Activated B cell treated with CpG ODN at 0.5 μM for 24 hours (primary cell): ENCODE measurements at places on chromosomes 11 and 22. TPM values are rescaled to one million over a fixed set of nuclear protein-coding genes. Genes with fewer than 3 reads are reported as not detected.
A peak's percentile ranks its signal among the peaks of the same experiment; 100 is the strongest.

Gene PAMR1
- total RNA-seq: not detected in 2 replicates

DNA sequence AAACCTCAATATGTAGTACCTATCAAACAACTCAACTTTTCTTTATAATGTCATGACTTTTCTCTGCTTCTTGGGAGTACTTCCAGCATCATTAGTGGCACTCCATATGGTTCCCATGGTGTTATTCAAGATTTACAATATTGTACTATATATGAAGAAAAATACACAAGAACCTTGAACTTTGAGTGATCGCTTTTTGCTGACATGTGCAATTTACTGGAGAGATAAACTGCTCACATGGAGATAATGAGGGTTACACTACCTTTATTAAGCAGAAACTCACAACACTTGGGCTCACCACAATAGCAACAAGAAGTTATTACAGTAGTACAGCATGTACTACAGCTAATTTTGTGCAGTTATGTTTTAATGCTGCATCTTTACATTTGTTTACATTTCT, 388.2 kb downstream of the DLG2 start:
- H3K4me1 ChIP-seq: no peaks in the 10 kb centered on the region
- no peaks in the 10 kb centered on the region for H3K27me3 ChIP-seq
- DNase-seq: no peak
- no peak overlapping the region for H3K27ac ChIP-seq

GRCh38 chr22:40853961-40854360, 2.5 kb downstream of the ST13 start:
- no peak overlapping the region for H3K27ac ChIP-seq
- no peak for DNase-seq
- peaks cover 50% of the 10 kb centered on the region for H3K36me3 ChIP-seq

- H3K4me1 ChIP-seq: peaks cover 71% of the 10 kb centered on the region
- peak overlapping the region; percentile 5 for H3K4me3 ChIP-seq
- no peaks in the 10 kb centered on the region for H3K36me3 ChIP-seq
These were observed 30.5 kb downstream of the LARGE1 start for GRCh38 chr22:33889748-33890147.

Gene TMPRSS13
- 3.4 and 3.7 TPM in 2 replicates for total RNA-seq

Gene GTSE1
- 0.34 and 0.95 TPM in 2 replicates for total RNA-seq

DNA sequence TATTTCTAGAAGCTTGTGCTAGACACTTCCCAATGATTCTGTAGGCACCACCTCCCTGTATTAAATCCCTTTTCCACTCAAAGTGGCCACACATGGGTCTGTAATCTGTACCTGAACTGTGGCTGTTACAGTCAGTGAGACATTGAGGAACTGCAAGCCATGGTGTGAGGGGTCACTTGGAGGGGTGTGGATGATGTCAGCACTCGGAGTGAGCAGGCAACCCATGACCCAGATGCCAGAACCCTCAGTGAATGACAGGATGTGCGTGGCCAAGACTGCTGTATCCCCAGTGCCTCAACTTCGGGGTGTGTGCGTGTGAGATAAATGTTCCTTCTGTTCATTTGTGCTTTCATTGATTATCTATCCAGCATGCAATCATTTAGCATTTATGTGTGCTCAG, 14.7 kb upstream of the SHANK3 start:
- H3K36me3 ChIP-seq: no peaks in the 10 kb centered on the region
- H3K4me3 ChIP-seq: no peak overlapping the region
- peaks cover 21% of the 10 kb centered on the region for H3K27me3 ChIP-seq
- H3K4me1 ChIP-seq: no peaks in the 10 kb centered on the region
- H3K27ac ChIP-seq: no peak overlapping the region
- no peak for DNase-seq

GRCh38 chr22:27878541-27878940, 40.5 kb downstream of the PITPNB start:
- H3K27me3 ChIP-seq: no peaks in the 10 kb centered on the region
- no peak for DNase-seq
- peaks cover 34% of the 10 kb centered on the region for H3K36me3 ChIP-seq
- H3K4me1 ChIP-seq: peaks cover 23% of the 10 kb centered on the region
- no peak overlapping the region for H3K27ac ChIP-seq

DNA sequence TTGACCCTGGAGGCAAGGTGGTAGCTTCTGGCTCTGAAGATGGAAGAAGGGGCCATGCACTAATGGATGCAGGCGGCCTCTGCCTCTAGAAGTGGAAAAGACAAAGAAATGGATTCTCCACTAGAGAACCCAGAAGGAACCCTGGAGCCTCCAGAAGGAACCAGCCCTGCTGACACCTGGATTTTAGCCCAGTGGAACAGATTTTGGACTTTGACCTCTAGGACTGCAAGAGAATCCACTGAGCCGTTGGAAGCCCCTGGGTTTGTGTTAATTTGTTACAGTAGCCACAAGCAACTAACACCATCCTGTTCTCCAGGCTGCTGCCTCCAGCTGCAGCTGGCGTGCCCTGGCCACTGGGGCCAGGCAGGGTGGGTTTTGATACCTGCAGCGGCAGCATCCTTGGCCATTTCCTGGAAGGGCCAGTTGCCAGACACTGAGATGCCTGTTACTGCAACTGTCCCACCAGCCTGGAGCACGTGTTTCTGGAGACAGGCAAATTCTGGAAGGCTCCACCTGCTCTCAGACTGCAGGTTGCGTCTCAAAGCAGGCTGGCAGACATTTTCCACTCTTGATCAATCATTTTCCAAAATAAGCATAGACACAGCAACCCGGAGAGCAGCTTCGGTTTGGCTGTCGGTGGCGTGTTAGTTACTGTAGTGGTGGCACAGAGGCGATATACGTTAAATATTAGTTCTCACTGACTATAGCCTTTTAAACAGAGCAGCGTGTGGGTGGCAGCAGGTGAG, 76.8 kb upstream of the PARVG start:
- no peak overlapping the region for H3K4me3 ChIP-seq
- H3K27ac ChIP-seq: no peak overlapping the region
- no peak for DNase-seq
- peaks cover 60% of the 10 kb centered on the region for H3K36me3 ChIP-seq
- no peaks in the 10 kb centered on the region for H3K27me3 ChIP-seq

DNA sequence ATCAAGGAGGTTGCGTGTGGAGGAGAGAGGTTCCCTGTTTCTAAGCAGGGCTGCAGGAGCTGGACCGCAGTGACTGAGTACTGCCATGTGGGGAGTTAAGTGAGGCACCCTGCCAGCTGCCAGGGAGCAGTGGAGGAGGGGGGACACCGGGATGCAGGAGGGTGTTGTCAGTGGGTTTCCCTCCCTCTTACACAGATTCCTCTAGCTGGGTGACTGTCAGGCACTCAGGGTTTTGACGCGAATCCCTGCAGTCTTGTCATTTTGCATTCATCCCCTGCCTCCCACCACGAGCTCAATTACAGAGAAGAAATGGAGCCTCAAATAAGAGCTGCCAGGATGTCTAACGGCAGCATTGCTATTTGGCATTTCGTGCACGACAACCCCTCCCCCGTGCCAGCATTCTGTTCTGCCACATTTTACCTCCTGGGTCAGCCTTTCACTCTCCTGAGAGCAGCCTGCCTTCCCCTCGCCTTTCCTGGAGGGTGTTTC, 119.8 kb upstream of the SORL1-AS1 start:
- peaks cover 87% of the 10 kb centered on the region for H3K36me3 ChIP-seq
- peaks cover 55% of the 10 kb centered on the region for H3K4me1 ChIP-seq
- peak overlapping the region; percentile 12 for H3K27ac ChIP-seq

DNA sequence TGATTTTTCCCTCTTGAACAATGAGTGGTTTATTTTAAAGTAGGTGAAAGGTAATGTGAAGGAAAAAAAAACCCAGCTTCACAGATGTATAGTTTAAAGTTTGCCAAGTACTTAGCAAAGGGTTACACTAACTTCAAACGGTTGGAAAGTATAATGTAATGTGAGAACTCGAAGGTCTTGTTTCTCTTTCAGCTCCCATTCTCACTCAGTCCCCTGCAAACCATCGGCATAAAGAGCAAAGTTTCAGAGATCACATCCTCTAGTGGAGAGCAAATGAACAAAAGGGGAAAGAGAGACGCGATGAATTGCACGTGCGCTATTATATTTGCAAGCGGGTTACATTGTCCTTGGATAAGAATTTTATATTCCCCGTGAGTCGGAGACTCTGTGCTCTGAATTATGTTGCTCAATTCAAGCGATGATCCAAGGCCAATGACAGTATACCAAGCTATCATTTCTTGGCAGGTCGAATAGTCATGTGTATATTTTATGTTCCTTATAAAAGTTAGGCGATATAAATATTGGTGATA, 37.6 kb upstream of the BIRC3 start:
- no peaks in the 10 kb centered on the region for H3K36me3 ChIP-seq
- H3K4me1 ChIP-seq: peaks cover 5% of the 10 kb centered on the region
- no peak overlapping the region for H3K27ac ChIP-seq
- DNase-seq: no peak

Gene TSGA10IP
- not detected in 2 replicates for total RNA-seq

DNA sequence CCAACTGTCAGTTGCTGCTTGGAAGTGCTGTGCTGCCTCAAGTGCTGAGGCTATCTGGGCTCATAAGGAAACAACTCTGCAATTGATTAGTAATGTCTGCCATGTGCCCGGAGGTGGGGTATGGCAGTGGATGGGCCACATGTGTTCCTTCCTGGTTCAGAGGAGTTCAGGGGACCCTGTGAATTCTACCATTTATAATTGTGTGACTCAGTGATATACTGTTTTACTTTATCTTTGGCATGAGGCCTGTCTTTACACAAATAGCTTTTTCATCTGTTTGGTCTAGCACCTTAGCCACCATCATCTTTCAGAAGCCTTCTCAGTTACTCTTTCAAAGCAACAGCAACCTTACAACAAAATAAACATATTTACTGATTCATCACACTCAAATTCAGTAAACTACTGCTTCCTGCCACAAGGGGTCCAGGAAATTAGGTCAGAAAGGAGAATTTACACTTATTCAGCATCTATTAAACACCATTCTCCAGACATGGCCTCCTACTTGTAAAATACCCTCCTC, 20.9 kb downstream of the DKK3 start:
- H3K4me1 ChIP-seq: no peaks in the 10 kb centered on the region
- no peak overlapping the region for H3K4me3 ChIP-seq
- peaks cover 7% of the 10 kb centered on the region for H3K27me3 ChIP-seq
- no peak for DNase-seq
- no peak overlapping the region for H3K27ac ChIP-seq
- no peaks in the 10 kb centered on the region for H3K36me3 ChIP-seq

DNA sequence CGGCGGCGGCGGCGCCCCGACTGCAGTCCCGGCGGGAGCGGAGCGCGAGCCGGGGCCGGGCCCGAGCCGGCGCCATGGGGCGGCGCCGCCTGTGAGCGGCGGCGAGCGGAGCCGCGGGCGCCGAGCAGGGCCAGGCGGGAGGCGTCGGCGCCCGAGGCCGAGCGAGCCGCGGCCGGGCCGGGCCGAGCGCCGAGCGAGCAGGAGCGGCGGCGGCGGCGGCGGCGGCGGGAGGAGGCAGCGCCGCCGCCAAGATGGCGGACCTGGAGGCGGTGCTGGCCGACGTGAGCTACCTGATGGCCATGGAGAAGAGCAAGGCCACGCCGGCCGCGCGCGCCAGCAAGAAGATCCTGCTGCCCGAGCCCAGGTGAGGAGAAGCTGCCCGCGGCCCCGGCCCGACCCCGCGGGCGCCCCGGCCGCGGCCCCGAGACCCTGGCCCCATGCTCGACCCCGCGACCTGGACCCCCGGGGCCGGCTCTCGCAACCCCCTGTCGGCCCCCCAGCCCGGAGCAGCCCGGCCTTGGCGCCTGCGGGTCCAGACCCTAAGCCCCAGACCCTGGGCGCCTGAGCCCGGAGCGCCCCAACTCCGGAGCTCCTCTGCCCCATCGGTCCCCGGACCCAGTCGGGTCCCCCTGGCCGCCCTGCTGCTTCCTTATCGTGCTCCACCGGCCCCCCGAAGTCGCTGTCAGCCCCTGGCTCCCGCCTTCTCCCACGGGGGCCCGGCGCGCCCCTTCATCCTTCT, at the start of gene GRK2:
TSS of gene GRK2 (plus strand) at position 25 of the 739 bp plus-strand sequence. CDS start at position 252, 227 bp downstream.
- no peak for DNase-seq
- H3K27me3 ChIP-seq: peaks cover 2% of the 10 kb centered on the region
- H3K4me1 ChIP-seq: peaks cover 72% of the 10 kb centered on the region
- peaks cover 33% of the 10 kb centered on the region for H3K36me3 ChIP-seq
- peak within 1 kb of the TSS; percentile 98 for H3K27ac ChIP-seq

GRCh38 chr11:68297812-68298658, 14.4 kb upstream of the LRP5 start:
- peak overlapping the region; percentile 50 for H3K4me3 ChIP-seq
- H3K27me3 ChIP-seq: no peaks in the 10 kb centered on the region
- peaks cover 40% of the 10 kb centered on the region for H3K4me1 ChIP-seq
- DNase-seq: peak; percentile 81
- peak overlapping the region; percentile 53 for H3K27ac ChIP-seq

DNA sequence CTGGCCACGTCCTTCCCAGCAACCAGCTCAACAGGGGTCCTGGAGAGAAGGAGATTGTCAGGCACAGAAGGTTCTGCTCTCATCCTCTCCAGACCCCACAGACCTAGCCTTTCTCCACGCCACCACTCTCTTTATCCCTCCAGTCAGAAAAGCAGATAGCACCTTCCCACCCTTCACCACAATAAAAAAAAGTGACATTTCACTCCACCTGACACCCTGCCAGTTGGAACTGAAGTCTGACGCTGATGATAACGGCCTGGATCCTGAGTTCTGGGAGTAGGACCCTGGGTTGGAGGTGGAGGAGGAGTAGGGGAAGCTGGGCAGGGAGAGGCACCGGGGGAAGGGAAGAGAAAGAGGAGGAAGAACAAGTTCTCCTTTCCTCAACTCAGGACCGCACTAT, 127.5 kb upstream of the ANO1 start:
- H3K27me3 ChIP-seq: no peaks in the 10 kb centered on the region
- DNase-seq: no peak
- H3K36me3 ChIP-seq: no peaks in the 10 kb centered on the region
- no peak overlapping the region for H3K4me3 ChIP-seq

DNA sequence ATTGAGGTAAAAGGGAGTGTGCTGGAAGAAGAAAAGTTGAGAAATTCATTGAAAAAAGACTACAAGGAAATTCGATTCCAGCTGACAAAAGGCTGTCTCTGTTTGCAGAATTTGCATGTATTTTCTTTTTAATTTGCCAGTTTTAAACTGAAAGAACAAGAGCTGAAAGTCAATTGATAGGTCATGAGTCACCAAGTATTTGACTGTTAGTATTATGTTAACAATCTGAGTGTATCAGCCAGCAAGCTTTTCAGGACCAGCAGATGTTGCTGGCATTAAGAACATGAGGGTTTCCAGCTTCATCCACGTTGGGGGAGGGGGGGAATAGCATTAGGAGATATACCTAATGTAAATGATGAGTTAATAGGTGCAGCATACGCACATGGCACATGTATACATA, 726.7 kb downstream of the METTL15 start:
- no peak overlapping the region for H3K4me3 ChIP-seq
- no peaks in the 10 kb centered on the region for H3K27me3 ChIP-seq
- DNase-seq: no peak
- H3K27ac ChIP-seq: no peak overlapping the region

Gene ADM2
- total RNA-seq: 5.1 and 5.2 TPM in 2 replicates

GRCh38 chr11:75888416-75888815, 73.4 kb downstream of the UVRAG start:
- DNase-seq: no peak
- peaks cover 84% of the 10 kb centered on the region for H3K4me1 ChIP-seq
- no peak overlapping the region for H3K4me3 ChIP-seq
- peaks cover 54% of the 10 kb centered on the region for H3K36me3 ChIP-seq
- H3K27me3 ChIP-seq: no peaks in the 10 kb centered on the region

Gene OR4A16
- not detected in 2 replicates for total RNA-seq

Gene XNDC1N
- 18.4 and 20.8 TPM in 2 replicates for total RNA-seq
